Activated CD4-positive, alpha-beta T cell treated with anti-CD3 and anti-CD28 coated beads, Interleukin-2, amount 10 ng/mL, durations not matched to agents 7 days and 5 days (primary cell): ENCODE measurements at places on chromosomes 4 and X.
A peak's percentile ranks its signal among the peaks of the same experiment; 100 is the strongest.

DNA sequence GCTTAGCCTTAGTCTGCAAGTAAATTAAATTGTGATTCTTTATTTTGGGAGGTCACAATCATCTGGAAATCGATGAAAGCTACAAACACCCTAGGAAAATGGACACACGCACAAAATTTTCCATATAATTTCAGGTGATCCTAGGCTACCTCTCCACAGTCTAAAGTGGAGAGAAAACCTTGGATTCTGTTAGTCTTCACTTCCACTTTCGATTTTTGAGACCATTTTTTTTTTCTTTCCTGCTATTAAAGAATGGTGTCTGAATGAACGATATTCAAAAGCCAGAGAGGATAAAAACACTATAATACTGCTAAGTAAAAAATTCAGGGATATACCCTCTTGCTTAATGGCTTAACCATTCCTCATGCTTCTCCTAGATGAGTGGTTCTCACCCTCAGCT is 1.7 kb downstream of the FBXL5 start:
- peak overlapping the region; percentile 96 for H3K27ac ChIP-seq
- no peak for DNase-seq
- H3K4me3 ChIP-seq = peak overlapping the region; percentile 98
- no peaks in the 10 kb centered on the region for H3K27me3 ChIP-seq

DNA sequence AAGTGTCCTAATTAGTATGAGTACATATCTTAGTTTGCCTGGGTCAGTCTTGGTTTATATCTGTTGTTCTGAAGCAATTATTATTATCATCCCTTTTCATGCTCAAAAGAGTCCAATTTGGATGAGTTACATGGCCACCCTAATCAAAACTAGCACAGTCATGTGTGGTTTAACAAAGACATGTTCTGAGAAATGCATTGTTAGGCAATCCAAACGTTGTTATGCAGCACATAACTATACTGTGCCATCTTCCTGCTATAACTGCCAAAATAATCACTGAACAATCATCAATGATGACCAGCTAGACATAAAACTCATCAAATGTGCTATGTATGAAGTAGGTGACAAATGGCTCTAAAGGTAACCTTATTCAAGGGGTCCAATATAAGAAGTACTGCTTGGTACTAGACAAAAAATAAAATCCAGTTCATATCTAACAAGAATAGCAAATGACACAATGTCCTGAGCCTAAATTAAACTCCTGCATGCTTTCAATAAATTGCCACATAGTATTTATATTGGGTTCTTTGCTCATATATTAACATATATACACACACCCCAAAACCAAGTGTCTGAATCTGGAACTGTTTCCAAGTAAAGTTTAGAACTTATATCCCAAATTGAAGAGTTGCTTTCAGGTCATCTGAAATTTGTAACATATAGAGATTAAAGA is 41.9 kb downstream of the CNOT6L start:
- H3K4me1 ChIP-seq = peaks cover 26% of the 10 kb centered on the region
- no peaks in the 10 kb centered on the region for H3K27me3 ChIP-seq
- no peak overlapping the region for H3K27ac ChIP-seq
- DNase-seq = no peak
- H3K4me3 ChIP-seq = no peak overlapping the region

DNA sequence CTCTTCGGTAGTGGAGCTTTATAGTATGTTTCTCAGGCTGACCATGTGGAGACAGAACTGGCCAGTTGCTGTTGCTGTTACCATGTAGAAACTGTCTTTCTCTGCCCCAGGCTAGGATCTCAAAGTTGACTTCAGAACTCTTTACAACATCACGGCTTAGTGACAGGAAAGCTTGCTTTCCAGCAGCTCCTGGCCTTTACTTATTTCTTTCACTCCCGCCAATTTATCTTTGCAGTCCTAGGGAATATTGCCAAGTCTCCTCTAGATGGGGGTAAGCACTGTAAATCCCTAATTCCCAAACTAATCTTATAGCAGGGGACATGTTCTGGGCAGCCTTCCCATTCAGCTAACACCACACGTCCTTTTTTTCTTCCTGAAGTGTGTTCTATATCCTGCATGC is 631.6 kb downstream of the SPRY1 start:
- DNase-seq = no peak
- no peak overlapping the region for H3K4me3 ChIP-seq
- no peak overlapping the region for H3K27ac ChIP-seq
- no peaks in the 10 kb centered on the region for H3K36me3 ChIP-seq

DNA sequence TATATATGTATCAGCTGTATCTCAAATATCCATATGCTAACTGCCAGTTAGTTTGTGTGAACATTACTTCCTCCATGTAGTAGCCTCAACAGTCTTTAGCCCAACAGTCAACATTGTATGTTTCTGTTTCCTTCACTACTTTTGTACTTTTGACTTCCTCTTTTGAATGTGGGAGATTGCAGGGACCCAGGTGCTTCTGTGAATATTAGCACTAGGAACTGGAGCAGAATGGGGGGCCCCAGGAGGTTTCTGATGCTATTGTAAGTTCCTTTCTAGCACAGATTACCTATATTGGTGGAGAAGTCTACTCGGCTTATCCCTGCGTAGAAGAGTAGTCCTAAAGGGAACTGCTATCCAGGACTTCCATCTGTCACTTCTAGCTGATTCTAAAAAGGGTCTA is 2.3 kb downstream of the PLAC8 start:
- no peaks in the 10 kb centered on the region for H3K27me3 ChIP-seq
- peak; percentile 33 for DNase-seq

GRCh38 chr4:100960232-100960631 is 387.1 kb downstream of the PPP3CA start:
- H3K27me3 ChIP-seq = peaks cover 8% of the 10 kb centered on the region
- DNase-seq = no peak
- no peaks in the 10 kb centered on the region for H3K4me1 ChIP-seq
- no peak overlapping the region for H3K4me3 ChIP-seq
- H3K36me3 ChIP-seq = no peaks in the 10 kb centered on the region
- no peak overlapping the region for H3K27ac ChIP-seq

DNA sequence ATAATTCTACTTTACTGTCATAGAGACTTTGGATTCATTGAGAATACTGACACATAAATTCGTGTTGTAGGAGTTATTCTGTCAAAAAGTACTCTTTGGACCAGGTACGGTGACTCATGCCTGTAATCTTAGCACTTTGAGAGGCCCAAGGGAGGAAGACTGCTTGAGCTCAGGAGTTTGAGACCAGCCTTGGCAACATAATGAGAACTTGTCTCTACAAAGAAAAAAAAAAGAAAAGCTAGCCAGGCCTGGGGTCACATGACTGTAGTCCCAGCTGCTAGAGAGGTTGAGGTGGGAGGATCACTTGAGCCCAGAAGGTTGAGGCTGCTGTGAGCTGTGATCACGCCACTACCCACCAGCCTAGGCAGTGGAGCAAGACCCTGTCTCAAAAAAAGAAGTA is 54.9 kb downstream of the WDR19 start:
- DNase-seq = no peak
- peaks cover 2% of the 10 kb centered on the region for H3K4me1 ChIP-seq
- H3K27ac ChIP-seq = no peak overlapping the region

DNA sequence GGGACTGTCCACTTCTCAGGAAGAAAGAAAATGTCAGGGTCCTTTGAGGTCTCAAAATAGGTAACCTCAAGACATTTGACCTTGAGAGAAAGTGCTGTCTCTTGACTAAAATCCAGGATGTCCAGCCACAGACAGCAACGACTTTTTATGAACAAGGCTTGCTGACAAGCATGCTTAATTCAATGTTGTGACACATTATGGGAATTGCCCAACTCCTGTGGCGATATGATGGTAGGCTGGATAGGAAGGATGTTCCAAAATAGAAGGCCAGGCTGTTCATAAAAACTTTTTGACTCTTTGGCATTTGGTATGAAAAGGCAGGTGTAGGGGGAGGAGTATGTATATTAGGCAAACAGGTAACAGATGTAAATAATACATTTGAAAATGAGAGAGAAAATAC is 50.8 kb upstream of the EDNRA start:
- no peaks in the 10 kb centered on the region for H3K27me3 ChIP-seq
- no peak overlapping the region for H3K27ac ChIP-seq
- no peak for DNase-seq
- no peaks in the 10 kb centered on the region for H3K4me1 ChIP-seq
- no peaks in the 10 kb centered on the region for H3K36me3 ChIP-seq
- H3K4me3 ChIP-seq = no peak overlapping the region

GRCh38 chr4:182384631-182385091 is 141.5 kb downstream of the TENM3 start:
- no peak overlapping the region for H3K27ac ChIP-seq
- no peak overlapping the region for H3K4me3 ChIP-seq
- no peaks in the 10 kb centered on the region for H3K36me3 ChIP-seq
- H3K4me1 ChIP-seq = no peaks in the 10 kb centered on the region

DNA sequence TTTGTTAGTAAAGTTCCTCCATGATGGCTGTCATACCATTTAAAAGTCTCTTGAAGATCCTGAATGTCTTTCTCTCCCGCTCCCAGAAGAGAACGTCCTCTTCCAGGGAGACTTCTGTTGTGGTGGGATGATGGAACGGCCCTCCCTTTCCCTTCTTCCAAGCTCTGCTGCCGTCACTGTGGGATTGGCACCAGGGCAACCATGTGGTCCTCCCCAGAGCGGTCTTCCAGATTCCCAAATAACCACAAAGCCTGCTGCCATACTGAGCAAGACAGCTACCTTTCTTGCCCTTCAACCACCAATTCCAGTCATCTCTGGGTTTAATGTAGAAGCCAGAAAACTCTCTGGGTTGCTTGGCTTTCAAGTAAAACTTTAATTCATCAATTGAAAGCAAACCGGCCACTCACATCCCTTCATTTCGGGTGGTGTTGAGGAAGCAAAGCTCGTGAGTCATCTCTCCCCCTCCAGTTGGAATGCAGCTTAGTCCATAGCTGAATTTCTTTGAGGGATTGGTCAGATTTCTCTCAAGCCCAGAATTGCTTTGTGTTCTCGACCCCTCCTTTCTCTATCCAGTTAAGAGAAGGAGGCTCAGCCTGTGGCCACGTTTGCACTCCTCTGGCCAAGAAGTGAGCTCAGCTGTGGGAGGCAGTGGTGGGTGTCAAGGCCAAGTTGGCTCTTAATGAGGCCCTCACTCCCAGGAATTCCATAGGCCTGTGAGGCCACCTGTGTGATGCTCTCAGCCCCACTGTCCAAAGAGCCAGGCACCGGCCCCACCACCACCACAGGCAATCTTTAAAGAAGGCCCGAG is 36.9 kb downstream of the FHDC1 start:
- no peaks in the 10 kb centered on the region for H3K36me3 ChIP-seq
- H3K4me3 ChIP-seq = no peak overlapping the region
- no peak overlapping the region for H3K27ac ChIP-seq
- H3K27me3 ChIP-seq = no peaks in the 10 kb centered on the region

DNA sequence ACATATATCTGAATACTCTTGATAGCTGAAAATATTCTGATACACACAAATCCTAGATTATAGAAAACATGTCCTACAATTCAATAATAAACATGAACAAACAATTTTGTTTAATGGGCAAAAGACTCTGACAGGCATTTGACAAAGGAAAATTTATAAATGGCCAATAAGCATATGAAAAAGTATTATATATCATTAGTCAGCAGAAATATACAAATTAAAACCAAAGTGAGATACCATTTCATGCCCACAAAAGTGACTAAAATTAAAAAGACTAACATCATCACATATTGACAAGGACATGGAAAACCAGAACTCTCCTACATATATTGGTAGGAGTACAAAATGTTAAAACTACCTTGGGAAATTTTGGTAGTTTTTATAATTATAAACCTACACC is 2.7 kb upstream of the MAPK10 start:
- H3K27me3 ChIP-seq = peaks cover 10% of the 10 kb centered on the region
- DNase-seq = no peak
- no peaks in the 10 kb centered on the region for H3K36me3 ChIP-seq
- no peak overlapping the region for H3K4me3 ChIP-seq
- no peak overlapping the region for H3K27ac ChIP-seq
- H3K4me1 ChIP-seq = peaks cover 18% of the 10 kb centered on the region

DNA sequence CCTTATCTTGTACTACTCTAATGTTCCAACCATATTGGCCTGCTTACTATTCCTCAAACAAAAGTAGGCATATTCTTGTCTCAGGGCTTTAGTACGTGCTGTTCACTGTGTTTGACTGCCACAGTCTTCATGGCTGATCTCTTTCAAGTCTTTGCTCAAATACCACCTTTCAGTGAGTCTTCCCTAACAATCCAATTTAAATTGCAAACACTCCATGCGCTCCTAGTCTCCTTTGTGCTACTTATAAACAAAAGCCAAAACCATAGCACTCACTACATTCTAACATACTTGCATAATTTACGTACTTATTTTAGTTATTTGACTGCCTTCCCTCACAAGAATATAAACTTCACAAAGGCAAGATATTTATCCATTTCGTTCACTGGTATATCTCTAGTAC is 1.7 kb upstream of the ART3 start:
- H3K36me3 ChIP-seq = no peaks in the 10 kb centered on the region
- H3K4me3 ChIP-seq = no peak overlapping the region
- DNase-seq = no peak
- no peaks in the 10 kb centered on the region for H3K4me1 ChIP-seq
- no peak overlapping the region for H3K27ac ChIP-seq

GRCh38 chrX:2251211-2251610 is 249.6 kb downstream of the DHRSX start:
- H3K27ac ChIP-seq = no peak overlapping the region
- no peak overlapping the region for H3K4me3 ChIP-seq
- peaks cover 6% of the 10 kb centered on the region for H3K36me3 ChIP-seq
- H3K27me3 ChIP-seq = no peaks in the 10 kb centered on the region
- no peaks in the 10 kb centered on the region for H3K4me1 ChIP-seq

GRCh38 chrX:129798888-129799287 is 19.1 kb downstream of the SASH3 start:
- H3K4me3 ChIP-seq = no peak overlapping the region
- no peak for DNase-seq
- H3K4me1 ChIP-seq = peaks cover 17% of the 10 kb centered on the region
- peak overlapping the region; percentile 16 for H3K27ac ChIP-seq
- H3K36me3 ChIP-seq = peaks cover 15% of the 10 kb centered on the region

- H3K4me1 ChIP-seq = peaks cover 10% of the 10 kb centered on the region
- peaks cover 8% of the 10 kb centered on the region for H3K27me3 ChIP-seq
- no peak overlapping the region for H3K4me3 ChIP-seq
- no peak for DNase-seq
Measured at GRCh38 chr4:1052231-1052671, 40.8 kb downstream of the FGFRL1 start.

- H3K27me3 ChIP-seq = peaks cover 16% of the 10 kb centered on the region
- peak; percentile 75 for DNase-seq
- no peaks in the 10 kb centered on the region for H3K4me1 ChIP-seq
- H3K4me3 ChIP-seq = no peak overlapping the region
- H3K36me3 ChIP-seq = no peaks in the 10 kb centered on the region
Measured at GRCh38 chr4:81069706-81070331, 39.3 kb downstream of the BMP3 start.

DNA sequence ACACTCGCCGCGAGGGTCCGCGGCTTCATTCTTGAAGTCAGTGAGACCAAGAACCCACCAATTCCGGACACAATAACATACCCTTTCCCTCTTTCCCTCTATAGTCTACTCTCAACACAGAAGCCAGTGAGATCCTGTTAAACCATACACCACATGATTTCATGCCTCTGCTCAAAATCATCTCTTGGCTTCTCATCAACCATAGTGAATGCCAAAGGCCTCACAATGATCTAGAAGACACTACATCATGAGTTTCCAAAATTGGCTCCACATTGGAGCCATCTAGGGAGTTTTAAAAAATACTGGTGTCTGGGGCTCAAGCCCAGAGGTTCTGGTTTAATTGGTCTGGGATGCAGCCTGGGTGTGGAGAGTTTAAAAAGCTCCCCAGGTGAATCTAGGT is 124.5 kb downstream of the EFNB1 start:
- H3K27me3 ChIP-seq = peaks cover 2% of the 10 kb centered on the region
- no peaks in the 10 kb centered on the region for H3K4me1 ChIP-seq
- H3K4me3 ChIP-seq = no peak overlapping the region
- H3K27ac ChIP-seq = no peak overlapping the region
